ENCODE measurements at places on chromosomes 16 and 17.

DNA sequence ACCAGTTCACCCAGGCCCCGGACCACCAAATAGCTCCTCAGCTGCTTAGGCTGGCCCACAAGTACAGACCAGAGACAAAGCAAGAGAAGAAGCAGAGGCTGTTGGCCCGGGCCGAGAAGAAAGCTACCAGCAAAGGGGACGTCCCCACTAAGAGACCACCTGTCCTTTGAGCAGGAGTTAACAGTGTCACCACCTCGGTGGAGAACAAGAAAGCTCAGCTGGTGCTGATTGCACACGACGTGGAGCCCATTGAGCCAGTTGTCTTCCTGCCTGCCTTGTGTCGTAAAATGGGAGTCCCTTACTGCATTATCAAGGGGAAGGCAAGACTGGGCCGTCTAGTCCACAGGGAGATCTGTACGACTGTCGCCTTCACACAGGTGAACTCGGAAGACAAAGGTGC lies 15.4 kb downstream of the FOXF1 start:
- no peak for DNase-seq

- DNase-seq, result no peak
Measured at GRCh38 chr17:31660684-31661083, 198.4 kb downstream of the COPRS start.

- no peak for DNase-seq
Measured at GRCh38 chr17:64998436-64999190, 57.9 kb downstream of the GNA13 start.

GRCh38 chr16:65789161-65789945 lies 577.1 kb upstream of the CDH5 start:
- no peak for DNase-seq

DNA sequence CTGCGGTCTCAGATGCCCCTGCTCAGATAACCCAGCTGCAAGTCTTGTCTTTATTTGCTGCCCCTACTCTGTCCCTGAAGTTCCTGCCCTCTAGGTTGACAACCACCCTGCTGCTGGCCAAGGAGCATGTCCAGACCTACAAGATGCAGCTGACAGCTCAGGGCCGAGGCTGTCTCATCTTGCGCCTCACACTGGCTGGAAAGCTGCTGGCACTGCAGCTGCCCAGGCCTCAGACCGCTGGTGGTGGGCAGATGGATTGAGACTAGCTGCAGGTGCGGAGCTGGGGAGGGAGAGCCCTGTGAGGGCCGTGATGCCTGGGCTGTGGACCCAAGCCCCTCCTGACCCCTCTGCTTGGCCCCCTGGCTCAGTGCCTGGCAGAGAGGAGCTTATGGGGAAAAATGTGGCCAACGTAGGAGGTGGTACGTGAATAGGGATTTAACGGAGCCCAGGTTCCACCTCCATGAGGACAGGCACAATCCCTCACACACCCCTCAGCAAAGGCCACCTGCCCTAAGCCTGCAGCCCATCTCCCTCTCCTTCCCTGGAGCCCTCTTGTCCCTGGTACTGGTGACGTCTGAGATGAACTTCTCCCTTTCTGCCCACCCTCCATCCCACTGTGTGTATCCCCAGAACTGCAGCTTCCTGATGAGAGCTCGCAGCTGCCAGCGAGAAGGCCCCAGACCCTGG lies 8.3 kb upstream of the GALK1 start:
- DNase-seq, result no peak

DNA sequence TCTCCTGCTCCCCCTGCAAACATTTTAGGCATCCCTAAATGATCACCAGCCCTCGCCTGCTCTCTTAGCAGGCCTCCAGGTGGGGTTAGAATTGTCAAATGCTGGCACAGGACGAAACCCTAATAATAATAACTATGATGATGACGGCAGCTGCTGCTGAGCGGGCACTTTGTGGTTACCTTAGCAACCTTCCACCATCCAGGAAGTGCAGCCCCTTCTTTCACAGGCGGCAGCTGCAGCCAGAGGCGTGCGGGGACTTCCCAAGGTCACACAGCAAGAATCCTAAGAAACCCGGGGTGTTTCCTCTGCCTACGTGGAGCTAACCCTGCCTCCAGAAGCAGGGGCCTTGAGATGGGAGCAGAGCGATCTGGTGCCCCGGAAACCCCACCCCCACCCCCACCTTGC lies 22.4 kb upstream of the EIF1 start:
- no peak for DNase-seq

DNA sequence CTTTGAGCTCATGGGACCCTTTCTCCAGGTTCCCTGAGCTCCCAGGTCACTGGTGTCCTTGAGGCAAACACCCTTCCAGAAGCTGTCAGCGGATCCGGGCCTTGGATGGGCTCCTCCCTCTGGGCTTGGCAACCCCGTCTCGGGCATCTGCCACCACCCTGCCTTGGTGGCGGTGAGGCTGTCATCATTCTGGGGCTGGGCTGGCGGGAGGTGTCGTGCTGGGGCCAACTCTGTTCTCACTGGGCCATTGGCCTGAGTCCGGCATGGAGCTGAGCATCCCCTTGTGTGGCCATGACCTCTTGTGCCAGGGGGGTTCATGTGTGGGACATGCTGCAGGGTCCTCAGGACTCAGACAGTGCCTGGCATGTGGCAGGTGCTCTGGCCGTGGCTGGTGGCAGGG lies 197.6 kb downstream of the LAT start:
- DNase-seq, result no peak

DNA sequence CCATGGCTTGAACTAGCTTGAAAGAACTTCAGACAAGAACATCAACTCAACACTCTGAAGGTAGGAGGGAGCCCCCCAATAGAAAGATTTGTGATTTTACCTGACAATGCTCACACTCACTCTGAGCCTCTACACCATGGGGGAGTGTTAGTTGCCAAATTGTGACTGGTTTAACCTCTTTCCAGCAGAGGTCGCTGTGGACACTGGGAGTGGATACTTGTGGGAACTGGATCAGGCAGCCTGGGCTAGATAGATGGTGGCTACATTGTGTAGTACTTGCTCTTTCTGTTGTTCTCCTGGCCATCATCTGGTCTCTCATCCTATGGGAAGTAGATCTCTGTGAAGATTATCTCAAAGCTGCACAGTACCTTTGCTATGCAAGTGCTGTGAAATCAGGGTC lies 2.9 kb downstream of the SMPD3 start:
- DNase-seq, result peak; percentile 46

- DNase-seq, result no peak
Measured at GRCh38 chr16:84198401-84198800, 7.4 kb downstream of the ADAD2 start.

DNA sequence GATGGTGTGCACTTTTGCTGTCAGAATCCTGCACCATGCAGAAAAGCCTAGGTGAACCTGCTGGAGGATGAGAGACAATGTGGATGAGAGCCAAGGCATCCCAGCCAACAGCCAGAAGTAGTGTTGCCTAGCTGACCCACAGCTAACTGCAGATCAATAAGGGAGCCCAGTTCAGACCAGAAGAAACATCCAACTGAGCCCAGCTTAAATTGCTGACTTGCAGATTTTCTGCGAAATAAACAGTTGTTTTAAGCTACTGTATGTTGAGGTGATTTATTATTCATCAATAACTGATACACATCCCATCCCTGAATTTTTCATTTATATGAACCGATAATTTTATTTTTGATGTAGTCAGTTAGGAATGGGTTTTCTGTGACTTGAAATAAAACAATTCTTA lies 39.2 kb upstream of the TOX3 start:
- no peak for DNase-seq

DNA sequence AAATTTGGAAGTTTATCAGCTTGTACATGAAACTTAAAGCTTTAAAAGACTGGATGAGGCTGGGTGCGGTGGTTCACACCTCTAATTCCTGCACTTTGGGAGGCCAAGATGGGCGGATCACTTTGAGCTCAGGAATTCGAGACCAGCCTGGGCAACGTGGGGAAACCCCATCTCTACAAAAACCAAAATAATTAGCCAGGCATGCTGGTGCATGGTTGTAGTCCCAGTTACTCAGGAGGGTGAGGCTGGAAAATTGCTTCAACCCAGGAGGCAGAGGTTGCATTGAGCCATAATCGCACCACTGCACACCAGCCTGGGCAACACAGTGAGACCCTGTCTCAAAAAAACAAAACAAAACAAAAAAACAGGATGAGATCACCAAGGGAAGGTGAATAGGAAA lies 209.5 kb downstream of the AATF start:
- no peak for DNase-seq

DNA sequence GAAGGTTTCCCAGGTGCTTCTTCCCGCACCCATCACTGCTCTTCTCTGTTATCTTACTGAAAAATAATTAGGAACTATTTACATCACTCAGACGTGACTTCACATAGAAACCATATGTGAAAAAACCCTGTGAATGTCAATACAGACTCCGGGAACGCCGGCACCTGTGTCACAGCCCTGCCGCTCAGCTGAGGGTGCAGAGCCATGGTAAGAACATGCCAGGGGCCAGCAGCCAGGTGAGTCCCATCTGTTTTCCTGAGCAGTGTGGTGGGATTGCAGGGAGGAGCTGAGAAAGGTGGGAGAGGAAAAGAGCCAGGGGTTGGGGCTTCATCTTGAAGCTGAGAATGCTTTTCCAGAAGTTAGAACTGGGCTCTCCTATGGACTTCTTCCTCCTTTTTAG lies 13.7 kb downstream of the FOXF1 start:
- DNase-seq, result no peak

DNA sequence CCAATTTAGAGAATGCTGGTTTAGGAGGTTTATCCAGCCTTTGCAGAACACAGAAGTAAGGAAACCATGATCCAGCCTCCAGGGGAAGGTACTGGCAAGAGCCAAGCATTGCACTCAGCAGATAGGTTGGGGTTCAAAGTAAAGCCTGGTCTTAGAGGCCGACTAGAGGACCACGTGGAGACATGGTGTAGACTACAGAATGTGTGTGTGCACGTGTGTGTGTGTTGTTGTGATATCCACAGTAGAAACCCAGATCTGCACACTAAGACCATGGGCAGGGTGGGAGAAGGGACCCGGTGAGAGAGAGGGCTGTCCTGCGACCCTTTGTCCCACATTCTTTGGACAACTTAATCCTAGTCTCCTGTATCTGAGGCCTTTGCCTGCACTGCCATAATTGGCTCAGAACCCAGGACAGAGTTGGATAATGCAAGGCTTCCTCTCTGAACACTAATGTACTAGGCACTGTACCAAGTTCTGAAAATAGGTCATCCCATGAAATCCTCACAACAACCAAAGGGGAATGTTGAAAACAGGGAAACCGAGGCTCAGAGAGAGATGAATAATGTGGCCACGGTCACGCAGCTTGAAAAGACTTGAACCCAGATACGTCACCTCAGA lies 325.1 kb upstream of the HSBP1 start:
- no peak for DNase-seq

- DNase-seq, result no peak
Measured at GRCh38 chr16:87278191-87279093, 38.8 kb downstream of the C16orf95 start.

GRCh38 chr17:3479988-3480387 lies 4.2 kb downstream of the ASPA start:
- DNase-seq, result no peak

- DNase-seq, result no peak
Measured at GRCh38 chr16:67936124-67936879, at the start of gene PSMB10. TSS of gene PSMB10 (minus strand) at chr16:67936850. CDS start at chr16:67936749, 101 bp downstream.

DNA sequence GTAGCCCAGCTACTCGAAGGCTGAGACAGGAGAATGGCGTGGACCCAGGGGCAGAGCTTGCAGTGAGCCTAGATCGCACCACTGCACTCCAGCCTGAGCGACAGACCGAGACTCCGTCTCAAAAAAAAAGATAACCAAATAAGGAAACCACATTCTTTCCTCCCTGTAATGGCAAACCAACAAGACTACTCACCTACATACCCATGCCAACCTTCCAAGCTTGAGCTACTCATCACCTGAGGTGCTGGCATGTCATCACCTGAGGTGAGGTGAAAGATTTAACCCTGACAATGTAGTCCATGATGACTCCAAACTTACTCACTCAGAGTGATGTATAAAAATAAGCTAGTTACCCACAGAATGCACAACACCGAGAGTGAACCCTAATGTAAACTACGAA lies 85.2 kb downstream of the SMG6 start:
- DNase-seq, result no peak

DNA sequence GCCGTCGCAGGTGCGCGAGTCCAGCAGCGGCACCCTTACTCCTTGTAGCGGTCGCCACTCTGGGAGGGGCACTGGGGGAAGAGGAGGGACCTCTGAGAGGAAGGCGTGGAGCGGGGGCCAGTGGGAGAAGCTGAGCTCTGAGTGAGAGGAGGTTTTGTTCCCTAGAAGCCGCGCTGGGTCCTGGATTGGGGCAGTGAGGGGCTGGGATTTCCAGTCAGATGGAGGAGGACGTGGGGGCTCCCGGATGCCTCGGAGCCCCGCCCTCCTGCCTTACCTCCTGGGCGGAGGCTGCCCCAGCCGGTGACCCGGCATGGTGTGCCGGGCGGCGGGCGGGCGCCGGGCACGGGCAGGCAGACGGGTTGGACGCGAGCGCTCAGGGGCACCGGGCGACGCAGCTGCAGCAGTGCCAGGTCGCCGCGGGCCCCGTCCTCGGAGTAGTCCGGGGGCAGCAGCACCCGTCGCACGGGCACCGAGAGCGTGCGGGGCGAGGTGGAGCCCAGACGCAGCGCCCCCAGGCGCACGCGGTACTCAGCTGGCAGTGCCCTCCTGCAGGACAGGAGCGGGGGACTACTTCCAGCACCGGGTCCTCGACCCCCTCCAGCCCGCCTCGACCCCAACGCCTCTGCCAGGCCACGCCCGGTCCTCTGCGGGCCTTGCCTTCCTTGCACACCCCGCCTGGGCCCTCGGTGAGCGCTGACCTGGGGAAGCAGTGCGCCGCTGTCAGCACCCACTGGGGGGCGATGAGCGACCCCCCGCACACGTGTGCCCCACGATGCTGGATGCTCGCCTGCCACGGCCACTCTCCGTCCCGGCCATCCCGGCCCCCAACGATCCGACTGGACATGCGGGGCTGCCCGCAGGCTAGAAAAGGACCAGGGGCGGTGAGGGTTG lies 2.0 kb downstream of the PRSS33 start:
- no peak for DNase-seq

GRCh38 chr16:27347930-27348685 lies 34.3 kb downstream of the IL4R start:
- no peak for DNase-seq

GRCh38 chr17:41176744-41177387 lies 1.2 kb downstream of the KRTAP4-2 start:
- no peak for DNase-seq

- no peak for DNase-seq
Measured at GRCh38 chr16:64782484-64782883, 339.4 kb downstream of the CDH11 start.

- no peak for DNase-seq
Measured at GRCh38 chr16:70598937-70599503, 47.3 kb upstream of the IL34 start.
